ENCODE measurements at places on chromosomes 6 and 20. TPM values are rescaled to one million over a fixed set of nuclear protein-coding genes. Genes with fewer than 3 reads are reported as not detected.

Gene APMAP
- 228 TPM for polyA plus RNA-seq

GRCh38 chr6:15370733-15371671, 125.1 kb downstream of the JARID2 start:
- no peaks in the 10 kb centered on the region for H3K27me3 ChIP-seq
- no peak overlapping the region for H3K27ac ChIP-seq
- peaks cover 35% of the 10 kb centered on the region for H3K4me1 ChIP-seq
- no peaks in the 10 kb centered on the region for H3K36me3 ChIP-seq
- no peak for DNase-seq
- no peak overlapping the region for H3K4me3 ChIP-seq

Gene HLA-DOA
- polyA plus RNA-seq, result 12.0 TPM

Gene TMEM217
- polyA plus RNA-seq, result 0.44 TPM

DNA sequence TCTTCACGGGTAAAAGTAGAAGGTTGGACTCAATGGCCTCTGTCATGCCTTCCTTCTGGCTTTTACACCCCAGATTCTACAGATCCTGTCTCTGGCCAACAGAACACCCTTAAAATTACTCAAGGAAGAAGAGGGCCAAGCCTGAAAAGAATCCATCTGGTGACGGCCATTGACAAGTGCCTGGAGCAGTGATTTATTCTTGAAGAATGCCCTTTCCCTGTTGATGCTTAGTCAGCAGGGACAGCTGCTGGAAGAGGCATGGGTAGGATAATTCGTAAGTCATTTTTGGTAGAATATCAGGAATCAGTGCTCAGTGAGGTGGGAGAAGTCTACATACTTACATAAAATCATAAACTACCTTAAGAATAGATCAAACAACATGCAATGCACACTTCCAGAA, 397.9 kb downstream of the SAMD5 start:
- H3K27me3 ChIP-seq, result no peaks in the 10 kb centered on the region
- H3K27ac ChIP-seq, result no peak overlapping the region
- H3K4me1 ChIP-seq, result no peaks in the 10 kb centered on the region
- no peak for DNase-seq
- H3K36me3 ChIP-seq, result no peaks in the 10 kb centered on the region

DNA sequence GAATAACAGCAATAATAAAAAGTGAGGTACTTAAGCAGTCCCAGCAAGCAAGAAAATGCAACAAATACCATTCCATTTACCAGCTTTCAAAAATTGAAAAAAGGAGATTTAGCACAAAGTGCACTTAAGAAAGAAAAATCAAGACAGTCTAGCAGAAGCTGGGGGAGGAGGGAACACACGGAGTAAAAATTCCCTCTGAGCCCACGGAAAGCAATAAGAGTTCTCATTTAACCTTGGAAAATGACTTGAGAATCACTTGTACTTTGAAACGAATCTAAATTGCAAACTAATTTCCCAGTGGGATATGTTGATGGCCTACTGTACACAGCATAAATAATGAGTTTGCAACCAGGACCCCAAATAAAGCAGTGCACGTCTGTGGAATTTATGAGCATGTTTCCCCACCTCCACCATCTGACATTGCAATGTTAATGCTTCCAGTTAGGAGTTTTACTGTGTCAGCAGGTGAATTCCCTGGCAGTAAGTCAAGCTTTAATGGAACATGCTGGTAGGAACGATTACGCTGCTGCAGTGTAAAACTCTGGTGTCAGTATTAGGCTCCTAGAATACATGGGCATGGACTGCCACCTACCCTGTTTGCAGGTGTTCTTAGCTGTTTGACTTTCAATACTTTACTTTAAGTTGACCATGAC, 386.8 kb downstream of the HDGFL1 start:
- DNase-seq, result no peak
- no peak overlapping the region for H3K4me3 ChIP-seq
- no peak overlapping the region for H3K27ac ChIP-seq
- no peaks in the 10 kb centered on the region for H3K27me3 ChIP-seq

DNA sequence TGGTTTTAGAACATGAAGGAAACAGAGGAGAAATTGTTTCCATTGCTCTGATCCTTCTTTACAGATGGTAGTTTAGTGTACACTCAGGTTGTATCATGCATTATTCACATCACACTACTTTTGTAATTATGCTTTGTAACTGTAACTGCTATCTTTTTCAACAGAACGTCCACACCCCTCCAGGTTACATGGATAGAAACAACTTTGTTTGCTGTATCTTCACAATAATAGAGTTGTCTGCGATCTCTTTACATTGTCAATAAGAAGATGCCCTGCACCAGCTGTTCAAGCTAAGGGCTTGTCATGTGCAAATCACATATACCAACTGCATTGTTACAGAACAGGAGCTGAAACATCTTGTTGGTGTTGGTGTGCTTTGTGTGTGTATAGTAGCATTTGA, 67.9 kb upstream of the MAP7 start:
- H3K4me3 ChIP-seq, result no peak overlapping the region
- no peak overlapping the region for H3K27ac ChIP-seq
- no peak for DNase-seq
- no peaks in the 10 kb centered on the region for H3K27me3 ChIP-seq

- H3K4me1 ChIP-seq, result no peaks in the 10 kb centered on the region
- H3K4me3 ChIP-seq, result no peak overlapping the region
- no peak for DNase-seq
- no peaks in the 10 kb centered on the region for H3K27me3 ChIP-seq
Measured at GRCh38 chr6:136952714-136953260, 30.7 kb downstream of the SLC35D3 start.

GRCh38 chr20:3383878-3384495, 23.5 kb downstream of the DNAAF9 start:
- no peak overlapping the region for H3K4me3 ChIP-seq
- H3K36me3 ChIP-seq, result peaks cover 2% of the 10 kb centered on the region
- H3K27ac ChIP-seq, result no peak overlapping the region
- H3K4me1 ChIP-seq, result no peaks in the 10 kb centered on the region
- DNase-seq, result no peak

GRCh38 chr6:108694816-108695215, 134.1 kb downstream of the FOXO3 start:
- H3K4me3 ChIP-seq, result no peak overlapping the region
- no peaks in the 10 kb centered on the region for H3K27me3 ChIP-seq
- DNase-seq, result no peak
- H3K27ac ChIP-seq, result no peak overlapping the region

DNA sequence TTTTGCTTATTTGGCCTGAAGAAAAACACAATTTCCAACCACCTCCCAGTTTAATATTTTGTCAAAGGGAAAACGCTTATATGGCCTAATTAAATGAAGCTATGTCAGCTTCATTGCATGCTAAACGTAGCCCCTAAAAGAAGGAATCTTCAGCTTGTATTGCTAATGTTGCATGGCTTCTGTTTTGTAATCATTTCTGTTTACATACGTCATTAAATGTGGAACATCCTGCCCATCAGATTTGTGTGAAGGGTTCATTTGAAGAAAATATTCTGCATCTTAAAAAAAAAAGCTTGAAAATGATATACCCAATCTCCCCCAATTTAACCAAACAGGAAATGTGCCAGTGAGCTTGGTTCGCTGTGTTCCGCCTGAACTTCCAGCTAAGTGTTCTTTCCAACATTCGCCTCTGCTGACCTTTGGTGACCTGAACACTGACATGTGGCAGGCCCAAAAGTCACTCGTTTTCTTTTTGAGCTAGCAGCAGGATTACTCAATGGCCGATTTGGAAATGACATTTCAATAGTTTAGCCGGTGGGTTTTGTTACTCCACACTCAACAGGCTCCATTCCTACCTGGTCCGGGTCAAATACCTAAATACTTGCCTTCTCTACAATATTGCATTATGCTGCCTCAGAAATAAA, 12.7 kb upstream of the SIRT5 start:
- no peak for DNase-seq
- no peak overlapping the region for H3K27ac ChIP-seq
- H3K4me3 ChIP-seq, result no peak overlapping the region

- DNase-seq, result no peak
- peaks cover 4% of the 10 kb centered on the region for H3K4me1 ChIP-seq
- H3K36me3 ChIP-seq, result no peaks in the 10 kb centered on the region
- H3K27me3 ChIP-seq, result no peaks in the 10 kb centered on the region
- no peak overlapping the region for H3K27ac ChIP-seq
Measured at GRCh38 chr20:47195573-47195972, 160.9 kb downstream of the ZMYND8 start.

DNA sequence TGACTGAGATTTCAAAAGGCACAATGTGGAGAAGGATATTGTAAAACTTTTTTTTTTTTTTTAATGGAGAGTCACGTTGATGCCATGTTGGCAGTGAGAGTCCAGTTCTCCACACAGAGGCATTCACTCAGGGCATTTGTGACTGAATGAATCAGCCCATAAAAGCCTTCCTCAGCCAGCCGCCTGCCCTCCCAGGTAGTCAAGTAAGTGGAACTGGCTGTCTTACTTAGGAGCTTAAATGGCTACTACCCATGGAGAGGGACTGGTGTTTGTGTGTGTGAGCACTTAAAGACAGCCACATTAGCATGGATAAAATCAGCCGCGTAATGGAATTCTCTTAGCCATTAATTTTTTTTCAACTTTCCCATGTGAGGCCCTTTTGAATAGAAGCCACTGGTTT, 12.6 kb downstream of the AAR2 start:
- H3K4me1 ChIP-seq, result no peaks in the 10 kb centered on the region
- DNase-seq, result no peak
- H3K27ac ChIP-seq, result no peak overlapping the region
- H3K36me3 ChIP-seq, result peaks cover 57% of the 10 kb centered on the region

Gene BTNL2
- not detected for polyA plus RNA-seq

- H3K27me3 ChIP-seq, result no peaks in the 10 kb centered on the region
- no peaks in the 10 kb centered on the region for H3K4me1 ChIP-seq
- H3K36me3 ChIP-seq, result no peaks in the 10 kb centered on the region
Measured at GRCh38 chr20:12956303-12956702, 52.5 kb upstream of the SPTLC3 start.

Gene IL17F
- not detected for polyA plus RNA-seq

- DNase-seq, result no peak
- H3K27me3 ChIP-seq, result no peaks in the 10 kb centered on the region
- H3K27ac ChIP-seq, result no peak overlapping the region
Measured at GRCh38 chr6:130425537-130425936, 59.7 kb downstream of the TMEM200A start.

DNA sequence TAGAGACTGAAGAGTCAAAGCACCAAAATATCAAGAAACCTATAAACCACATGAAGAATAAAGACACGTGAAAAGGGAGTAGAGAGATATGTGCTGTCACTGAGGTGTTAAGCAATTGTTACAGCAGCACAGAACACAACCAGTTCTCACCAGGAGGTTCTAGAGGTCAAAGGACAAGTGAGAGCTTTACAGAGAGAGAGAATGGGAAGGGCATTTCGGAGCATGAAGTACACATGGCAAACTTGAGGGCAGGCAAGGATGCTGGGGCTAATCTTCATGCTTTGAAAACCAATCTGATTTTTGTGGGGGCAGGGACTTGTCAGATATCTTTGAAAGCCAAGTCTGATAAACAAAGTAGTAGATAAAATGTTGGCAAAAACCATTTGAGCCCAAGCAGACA, 142.3 kb upstream of the NRSN1 start:
- H3K4me1 ChIP-seq, result no peaks in the 10 kb centered on the region
- no peak overlapping the region for H3K27ac ChIP-seq
- no peak overlapping the region for H3K4me3 ChIP-seq
- no peaks in the 10 kb centered on the region for H3K27me3 ChIP-seq
- no peak for DNase-seq

DNA sequence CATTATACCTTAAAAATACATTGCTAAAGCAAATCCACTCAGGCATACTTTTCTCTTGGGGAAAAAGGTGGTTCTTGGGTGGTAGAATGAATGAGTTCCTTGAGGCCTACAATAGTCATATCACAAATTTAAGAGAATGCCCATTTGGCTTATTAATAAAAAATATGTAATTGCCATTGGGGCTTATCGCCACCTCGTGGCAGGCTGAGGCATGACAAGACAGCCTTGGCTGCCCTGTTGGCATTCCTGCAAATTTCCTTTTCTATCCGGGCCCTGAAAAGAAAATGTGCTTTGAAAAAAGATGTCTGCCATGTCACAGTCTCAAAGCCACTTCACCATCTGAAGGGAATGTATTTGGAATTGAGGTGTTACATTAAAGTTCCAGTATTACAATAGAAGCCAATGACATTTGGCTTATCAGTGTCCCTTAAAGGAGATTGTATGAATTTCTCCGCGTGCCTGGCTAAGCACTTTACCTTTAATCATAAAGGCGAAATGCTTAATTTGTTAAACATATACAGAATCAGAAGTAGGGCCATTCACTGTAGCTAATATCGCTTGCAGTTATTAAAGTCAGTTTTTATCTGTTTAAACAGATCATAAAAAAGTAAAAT, 188.3 kb upstream of the ZFP64 start:
- no peaks in the 10 kb centered on the region for H3K36me3 ChIP-seq
- H3K27me3 ChIP-seq, result no peaks in the 10 kb centered on the region

DNA sequence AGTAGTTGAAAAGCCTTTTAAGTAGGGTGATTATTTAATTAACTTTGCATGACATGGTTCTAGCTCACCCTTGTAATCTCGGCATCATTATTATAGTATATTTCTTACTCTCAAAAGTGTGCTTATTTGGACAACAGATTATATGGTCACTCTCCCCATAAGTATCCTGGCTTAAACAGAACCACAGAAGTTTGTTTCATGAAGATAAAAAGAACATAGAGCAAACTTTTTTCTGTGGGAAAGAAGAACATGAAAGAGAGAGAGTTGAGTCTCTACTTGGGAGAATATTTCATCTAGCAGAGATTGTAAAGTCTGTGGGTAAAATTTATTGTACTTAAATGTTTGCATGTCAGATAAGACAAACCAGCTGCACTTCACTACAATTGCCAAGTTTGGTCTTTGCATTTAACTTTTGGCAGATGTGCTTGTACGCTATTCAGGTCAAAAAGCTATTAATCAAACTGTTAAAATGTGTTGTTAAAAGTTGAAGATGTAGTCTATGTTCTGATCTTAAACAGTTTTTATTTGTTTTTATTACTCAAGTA, 33.4 kb upstream of the PRIM2 start:
- H3K4me1 ChIP-seq, result no peaks in the 10 kb centered on the region
- no peaks in the 10 kb centered on the region for H3K27me3 ChIP-seq
- no peak overlapping the region for H3K4me3 ChIP-seq

DNA sequence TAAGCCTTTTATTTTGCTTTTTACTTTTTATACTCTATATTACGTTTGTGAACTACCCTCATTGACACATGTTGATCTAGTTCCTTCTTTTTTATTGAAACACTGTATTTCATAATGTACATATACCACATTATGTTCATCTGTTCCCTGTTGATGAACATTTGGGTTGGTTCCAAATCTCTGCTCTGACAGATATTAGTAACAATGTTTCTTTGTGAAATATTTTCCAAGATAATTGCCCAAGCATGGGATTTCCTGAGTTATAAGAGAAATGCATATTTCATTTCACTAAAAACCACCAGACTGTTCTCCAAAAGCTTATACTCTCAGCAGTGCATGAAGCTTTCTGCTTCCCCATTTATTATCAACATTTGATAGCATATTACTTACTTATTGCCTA, 44.2 kb upstream of the TNFRSF21 start:
- no peak overlapping the region for H3K4me3 ChIP-seq
- no peaks in the 10 kb centered on the region for H3K4me1 ChIP-seq
- no peak overlapping the region for H3K27ac ChIP-seq
- no peaks in the 10 kb centered on the region for H3K27me3 ChIP-seq
- no peaks in the 10 kb centered on the region for H3K36me3 ChIP-seq
